ENCODE measurements at places on chromosomes 2 and 18.

- no peak for DNase-seq
Observed at GRCh38 chr2:46187112-46187618, 110.0 kb upstream of the EPAS1 start.

- DNase-seq, result no peak
Observed at GRCh38 chr18:58292638-58293037, 248.6 kb downstream of the NEDD4L start.

GRCh38 chr2:9033385-9034168, 30.1 kb upstream of the MBOAT2 start:
- peak; percentile 67 for DNase-seq

DNA sequence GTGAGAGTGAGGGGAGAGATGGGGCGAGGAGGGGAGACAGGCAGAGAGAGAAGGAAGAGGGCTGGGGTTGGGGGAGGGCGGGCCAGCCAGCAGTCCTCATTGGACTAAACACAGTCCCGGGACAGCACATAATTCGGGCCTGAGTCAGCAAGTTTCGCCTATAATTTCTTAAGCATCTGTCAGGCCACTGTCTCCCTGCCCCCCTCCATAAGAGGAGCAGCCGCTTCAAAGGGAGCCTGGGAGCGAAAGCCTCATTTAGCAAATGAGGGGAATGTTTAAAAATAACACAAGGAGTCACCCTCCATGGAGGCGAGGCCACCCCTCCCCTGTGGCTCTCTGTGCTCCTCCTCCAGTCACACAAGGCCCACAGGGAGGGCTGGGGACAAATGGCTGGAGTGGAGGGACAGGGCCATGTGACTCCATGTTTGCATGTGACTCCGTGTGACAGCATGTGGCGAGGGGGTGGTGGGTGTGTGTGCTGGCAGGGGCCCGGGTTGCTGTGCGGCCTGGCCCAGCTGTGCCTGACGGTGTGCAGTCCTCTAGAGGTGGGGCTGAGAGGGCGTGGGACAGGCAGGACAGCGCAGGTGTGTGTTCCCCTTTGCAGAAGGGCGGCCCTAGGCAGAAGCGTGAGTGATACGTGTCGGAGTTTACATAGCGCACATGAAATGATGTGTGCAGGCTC, 162.4 kb downstream of the CELF4 start:
- DNase-seq, result peak; percentile 59

Data from NCI-H524 treated with DMSO at 0.1 percent for 48 hours (cell line).